Non-pigmented ciliary epithelial cell (primary cell): ENCODE measurements at places on chromosomes 1 and 21.

DNA sequence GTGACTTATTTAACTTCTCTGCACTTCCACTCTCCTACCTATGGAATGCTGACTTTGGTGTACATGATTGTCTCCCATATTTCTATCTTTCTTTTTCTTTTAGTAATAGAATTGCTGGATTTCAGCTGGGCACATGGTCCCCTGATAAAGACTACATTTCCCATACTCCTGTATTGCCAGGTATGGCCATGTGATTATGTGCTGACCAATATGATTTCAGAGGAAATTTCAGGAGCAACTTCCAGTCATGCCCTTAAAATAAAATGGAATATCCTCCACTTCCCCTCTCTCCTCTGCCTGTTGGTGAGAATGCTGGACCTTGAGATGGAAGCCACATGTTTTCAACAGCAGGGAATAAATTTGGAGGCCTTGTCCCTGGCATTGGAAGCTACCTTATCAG, 130.7 kb upstream of the IGSF21 start:
- DNase-seq: no peak

DNA sequence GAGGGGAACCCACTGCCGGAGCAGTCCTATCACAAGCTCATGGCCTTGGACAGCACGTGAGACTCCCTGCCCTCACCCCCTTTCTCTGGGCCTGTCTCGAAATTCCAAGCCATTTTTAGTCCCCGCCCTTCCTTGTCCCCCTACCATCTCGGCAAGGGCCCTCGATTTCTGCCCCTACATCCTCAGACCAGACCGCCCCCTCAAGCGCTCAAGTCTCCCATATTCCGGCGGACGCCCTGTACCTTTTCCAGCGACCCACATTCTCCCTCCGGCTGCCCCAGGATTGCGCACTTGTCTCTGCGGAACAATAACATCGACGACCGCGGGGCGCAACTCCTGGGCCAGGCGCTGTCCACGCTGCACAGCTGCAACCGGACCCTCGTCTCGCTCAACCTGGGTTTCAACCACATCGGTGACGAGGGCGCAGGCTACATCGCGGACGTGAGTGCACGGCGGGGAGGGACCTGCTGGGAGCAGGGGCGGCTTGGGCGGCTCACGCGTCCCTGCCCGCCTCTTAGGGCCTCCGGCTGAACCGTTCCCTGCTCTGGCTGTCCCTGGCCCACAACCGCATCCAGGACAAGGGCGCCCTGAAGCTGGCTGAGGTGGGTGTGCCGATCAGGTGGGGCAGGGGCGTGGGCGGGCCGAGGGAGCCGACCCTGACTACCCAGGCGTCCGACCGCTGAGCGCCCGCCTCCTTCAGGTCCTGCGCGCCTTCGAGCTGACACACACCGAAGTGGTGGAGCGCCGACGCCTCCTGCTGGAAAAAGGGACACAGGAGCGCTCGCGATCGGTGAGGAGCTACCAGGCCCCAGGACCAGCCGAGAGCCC, 7.0 kb downstream of the LRRC71 start:
- DNase-seq: no peak

- DNase-seq: no peak
These were observed 205.7 kb upstream of the PTBP2 start for GRCh38 chr1:96515925-96516324.

DNA sequence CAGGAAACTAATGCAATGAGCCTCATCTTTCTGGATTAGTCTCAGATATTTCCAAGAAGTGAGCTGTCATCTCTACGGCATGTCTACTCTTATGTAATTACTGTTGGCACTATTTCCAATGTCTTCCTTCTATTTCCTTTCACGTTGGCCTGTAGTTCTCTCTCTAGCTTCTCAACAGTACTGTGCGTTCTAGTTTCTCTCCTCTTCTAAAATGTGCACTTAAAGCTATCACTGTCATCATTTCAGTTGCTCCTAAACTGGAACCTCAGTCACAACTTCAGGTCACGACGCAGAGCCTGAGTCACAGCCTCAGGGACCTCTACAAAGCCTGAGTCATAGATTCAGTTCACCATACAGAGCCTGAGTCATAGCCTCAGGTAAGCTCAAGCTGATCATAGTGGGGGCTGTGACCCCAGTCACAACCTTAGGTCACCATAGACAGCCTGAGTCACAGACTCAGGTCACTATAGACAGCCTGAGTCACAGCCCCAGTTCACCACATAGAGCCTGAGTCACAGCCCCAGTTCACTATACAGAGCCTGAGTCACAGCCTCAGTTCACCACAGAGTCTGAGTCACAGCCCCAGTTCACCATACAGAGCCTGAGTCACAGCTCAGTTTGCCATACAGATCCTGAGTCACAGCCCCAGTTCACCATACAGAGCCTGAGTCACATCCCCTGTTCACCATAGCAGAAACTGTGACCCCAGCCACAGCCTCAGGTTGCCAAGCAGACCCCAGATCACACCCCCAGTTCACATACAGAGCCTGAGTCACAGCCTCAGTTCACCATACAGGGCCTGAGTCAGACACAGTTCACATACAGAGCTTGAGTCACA, 13.0 kb downstream of the WNT9A start:
- no peak for DNase-seq

DNA sequence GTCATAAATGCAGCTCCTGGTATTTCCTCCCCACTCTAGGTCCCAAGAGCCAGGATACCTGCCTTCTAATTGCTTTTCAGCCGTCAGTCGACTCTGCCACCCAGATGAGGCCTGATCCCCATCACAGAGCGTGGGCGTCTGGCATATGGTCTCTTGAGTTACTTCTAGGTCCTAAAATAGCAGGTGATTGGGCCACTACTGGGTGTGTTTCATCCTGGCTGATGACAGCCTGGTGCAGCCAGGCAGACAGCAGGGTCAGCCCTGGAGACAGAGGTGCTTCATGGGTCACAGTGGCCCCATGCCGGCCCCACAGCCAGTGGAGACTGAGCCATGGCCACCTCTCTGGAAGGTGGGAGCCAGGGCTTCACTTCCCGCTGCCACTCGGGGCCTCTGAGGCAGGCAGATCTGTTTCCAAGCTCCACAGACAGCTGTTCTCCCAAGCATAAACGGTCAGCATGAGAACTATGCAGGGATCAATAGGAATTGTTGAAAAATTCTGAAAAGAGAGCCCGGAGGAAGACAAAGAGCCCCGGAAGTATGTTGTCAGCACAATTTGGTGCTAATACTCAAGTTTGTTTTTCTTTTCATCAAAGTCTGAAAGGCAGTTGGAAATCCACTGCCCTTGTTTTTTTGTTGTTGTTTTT, 83.0 kb downstream of the MAN1C1 start:
- no peak for DNase-seq

DNA sequence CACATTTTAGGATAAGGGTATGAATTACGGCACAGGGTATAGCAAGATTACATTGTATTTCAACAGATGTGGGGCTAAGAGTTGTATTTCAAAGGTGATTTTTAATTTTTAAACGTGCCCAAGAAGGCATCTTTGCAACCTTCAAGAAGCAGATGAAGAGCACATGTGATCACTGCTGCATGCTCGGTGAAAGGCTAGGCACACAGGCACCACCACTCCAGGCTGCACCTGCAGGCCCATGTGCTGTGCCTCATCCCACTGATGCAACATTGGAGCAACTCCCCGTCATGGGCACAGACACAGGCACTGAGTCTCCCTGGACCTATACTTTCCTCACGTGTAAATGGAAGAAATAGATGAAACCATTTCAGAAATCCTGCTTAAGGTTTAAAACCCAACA, 23.5 kb downstream of the UBE2G2 start:
- no peak for DNase-seq

- no peak for DNase-seq
These were observed 26.7 kb downstream of the PIGM start for GRCh38 chr1:160005070-160005469.

DNA sequence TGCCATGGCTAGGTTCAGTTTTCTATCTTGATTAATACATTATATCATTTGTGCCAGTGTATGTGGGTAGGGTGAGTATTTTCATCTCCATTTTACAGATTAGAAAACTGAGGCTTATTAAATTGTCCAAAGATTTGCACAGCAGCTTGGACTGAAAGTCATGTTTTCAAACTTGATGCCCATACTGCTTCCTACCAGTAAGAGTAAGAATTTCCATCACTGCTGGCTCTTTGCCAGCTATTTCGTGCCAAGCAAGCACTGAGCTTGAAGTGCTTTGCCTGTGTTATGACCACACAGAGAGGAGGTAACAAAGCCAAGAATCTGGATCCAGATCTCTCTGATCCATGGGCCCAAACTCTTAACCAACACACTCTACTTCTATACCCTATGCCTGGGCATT, 295.0 kb downstream of the VAV3 start:
- DNase-seq: no peak

GRCh38 chr1:3460672-3461131, 6.2 kb downstream of the ARHGEF16 start:
- no peak for DNase-seq

DNA sequence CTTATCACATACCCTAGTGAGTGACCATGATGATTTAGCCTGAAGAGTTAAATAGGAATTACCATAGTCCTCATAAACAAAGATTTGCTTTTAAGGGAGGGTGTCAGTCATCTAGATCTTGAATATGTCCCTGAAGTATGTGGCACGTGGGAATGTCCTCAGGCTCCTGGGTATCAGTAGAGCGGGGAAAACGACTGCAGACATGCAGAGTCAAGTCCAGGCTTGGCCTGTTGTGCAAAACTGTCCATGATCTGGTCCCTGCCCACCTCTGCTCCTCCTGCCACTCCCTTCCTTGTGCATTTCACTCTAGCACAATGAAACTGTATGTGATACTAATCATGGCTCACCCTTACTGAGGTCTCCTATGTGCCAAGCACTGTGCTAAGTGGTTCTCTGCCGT, 12.9 kb downstream of the MOV10 start:
- DNase-seq: no peak

DNA sequence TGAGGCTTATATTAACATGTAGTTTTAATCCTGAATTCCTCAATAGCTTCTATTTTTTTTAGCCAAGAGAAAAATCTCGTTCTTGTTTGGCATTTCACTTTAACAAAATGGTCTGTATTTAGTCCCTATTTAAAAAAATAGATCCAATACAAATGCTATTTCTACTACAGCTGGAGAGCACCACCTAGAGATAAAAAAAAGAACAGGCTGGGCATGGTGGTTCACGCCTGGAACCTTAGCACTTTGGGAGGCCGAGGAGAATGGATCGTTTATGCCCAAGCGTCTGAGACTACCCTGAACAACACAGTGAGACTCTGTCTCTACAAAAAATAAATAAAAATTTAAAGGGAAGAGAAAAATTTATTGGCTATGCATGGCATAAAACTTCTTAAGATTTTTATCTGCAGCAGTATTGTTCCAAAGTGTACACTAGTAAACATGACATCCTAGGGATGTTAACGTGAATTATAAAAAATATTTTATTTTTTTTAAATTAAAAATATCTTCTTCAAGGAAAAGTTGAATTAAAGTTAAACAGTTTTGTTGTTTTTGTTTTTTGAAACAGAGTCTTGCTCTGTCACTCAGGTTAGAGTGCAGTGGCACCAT, 4.4 kb downstream of the ST7L start:
- no peak for DNase-seq

- no peak for DNase-seq
These were observed 402.2 kb downstream of the SMYD3 start for GRCh38 chr1:246104927-246105326.

DNA sequence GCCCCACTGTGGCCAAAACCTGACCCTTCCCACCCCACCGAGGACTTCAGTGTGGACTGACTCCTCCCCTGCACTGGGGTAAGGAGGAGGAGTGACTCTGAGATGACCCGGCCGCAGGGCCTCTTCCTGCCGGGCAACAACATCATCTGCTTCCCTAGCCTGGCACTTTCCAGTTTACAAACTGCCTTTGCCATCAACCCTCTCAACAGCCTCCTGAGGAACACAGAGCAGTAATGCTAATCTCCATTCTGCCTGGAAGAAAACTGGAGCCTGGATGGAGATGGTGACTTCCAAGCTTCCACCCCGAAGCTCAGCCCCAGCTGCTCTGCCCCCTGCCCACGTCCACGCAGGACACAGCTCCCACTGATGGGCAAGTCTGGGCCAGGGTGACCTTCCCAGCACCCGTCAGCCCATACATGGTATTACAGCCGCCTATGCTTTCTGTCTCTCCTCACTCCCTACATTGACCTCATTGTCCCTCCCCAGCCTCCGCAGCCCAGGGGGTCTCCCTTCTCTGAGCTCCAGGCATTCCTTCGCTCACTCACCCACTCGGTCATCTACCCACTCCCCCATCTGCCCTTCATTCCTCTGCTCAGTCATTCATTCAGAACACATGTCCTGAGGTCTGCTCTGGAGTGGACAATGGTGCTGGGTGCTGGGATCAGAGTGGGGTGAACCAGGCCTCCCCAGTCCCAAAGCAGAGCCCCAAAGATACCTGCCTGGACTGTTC, 34.2 kb downstream of the RAP1GAP start:
- DNase-seq: no peak

GRCh38 chr1:16922466-16922865, 735 bp downstream of the CROCC start:
- DNase-seq: no peak

DNA sequence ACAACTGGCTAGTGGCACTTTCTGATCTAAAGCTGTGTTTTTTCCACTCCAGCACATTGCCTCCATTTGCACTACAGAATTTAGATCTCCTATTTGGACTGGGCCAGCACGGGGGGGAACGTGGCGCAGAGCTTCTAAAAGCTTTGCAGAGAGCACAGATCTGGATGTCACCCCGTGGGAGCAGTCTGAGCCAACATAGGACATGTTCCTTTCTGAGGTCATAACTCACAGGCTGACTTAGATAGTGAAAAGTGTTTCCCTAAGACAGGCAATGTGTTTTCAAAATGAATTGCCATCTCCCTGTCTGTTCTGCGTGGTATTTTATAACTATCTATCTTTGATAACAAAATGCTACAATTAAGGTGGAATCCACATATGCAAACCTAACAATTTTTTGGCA, 3.7 kb upstream of the C8A start:
- DNase-seq: no peak

GRCh38 chr1:164760569-164760968, 201.6 kb downstream of the PBX1 start:
- no peak for DNase-seq

DNA sequence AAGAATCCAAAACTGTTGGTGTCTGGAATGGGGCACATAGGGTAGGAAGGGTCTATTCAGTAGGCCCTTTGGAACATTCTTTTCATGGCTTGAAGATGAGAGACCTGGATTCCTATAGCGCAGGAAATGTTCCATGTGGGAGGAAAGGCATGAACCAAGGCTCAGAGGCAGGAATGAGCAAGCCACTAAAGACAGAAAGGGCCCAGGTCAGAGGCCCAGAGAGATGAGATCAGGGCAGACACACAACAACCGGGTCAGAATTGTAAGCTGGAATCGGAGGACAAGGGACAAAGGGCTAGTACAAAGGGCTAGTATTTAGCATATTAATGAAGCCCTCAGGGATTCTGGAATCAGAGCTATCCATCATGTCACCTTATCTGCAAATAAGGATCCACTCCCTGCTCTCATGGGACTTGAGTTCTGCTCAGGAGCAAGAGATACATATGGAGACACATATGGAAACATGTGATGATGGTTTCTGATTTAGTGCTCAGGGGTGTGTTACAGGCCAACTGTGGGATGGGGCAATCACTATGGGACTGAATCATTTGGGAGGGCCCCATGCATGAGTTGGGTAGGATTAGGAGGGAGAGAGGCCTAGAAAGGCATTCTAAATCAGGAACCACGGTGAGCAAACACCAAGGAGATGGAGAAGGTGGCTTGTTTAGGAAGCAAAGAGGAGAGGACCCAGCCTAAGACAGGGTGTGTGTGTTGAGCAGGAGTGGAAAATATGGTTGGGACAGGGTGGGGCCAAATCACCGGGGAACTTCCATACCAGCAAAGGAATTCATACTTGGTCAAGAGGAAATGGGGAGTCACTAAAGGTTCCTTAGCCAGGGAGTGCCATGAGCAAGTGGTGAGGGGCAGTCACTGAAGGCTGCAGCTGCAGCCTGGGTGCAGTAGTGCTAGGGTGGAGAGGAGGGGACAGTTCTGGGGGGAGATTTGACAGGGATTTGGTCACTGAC, 8.6 kb downstream of the NECTIN4 start:
- no peak for DNase-seq
